AG04449 (cell line): ENCODE measurements at places on chromosomes 5 and 9.

DNA sequence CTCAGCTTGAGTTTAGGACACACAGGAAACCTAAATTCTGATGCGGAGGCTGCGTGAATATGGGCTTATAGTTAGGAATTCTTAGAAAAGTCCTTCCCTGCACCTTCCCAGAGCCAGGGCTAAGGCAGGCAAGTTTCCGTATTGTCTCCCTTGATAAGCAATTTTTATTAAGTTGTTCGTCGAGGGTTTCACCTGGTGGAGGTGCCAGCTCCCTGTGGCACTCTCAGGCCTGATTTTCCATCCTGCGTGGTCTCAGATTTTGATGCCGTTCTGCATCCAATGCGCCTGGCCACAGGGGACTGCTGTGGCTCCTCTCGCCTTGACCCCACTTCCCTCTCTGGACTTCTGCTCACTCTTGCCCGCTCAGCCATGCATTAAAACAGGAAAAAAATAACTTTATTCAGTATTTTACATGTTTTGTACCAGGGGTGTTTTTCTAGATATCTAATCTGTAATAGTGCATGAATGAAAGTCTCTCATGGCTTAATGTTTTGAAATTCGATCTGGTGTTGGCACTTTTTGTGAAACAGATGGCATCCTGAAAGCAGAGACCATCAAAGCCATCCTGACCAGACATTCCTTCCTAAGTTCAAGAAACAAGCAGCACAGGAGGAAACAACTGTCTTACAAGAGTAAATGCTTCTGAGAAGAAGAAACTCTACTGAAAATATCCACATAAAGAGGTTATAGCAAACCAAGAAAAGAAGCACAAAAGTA lies 50.7 kb downstream of the TRIP13 start:
- no peak for DNase-seq

GRCh38 chr9:35114840-35115628 lies 628 bp downstream of the ATOSB start:
- no peak for DNase-seq

- DNase-seq = no peak
These were observed 229.6 kb downstream of the GLIS3 start for GRCh38 chr9:4070266-4070665.

DNA sequence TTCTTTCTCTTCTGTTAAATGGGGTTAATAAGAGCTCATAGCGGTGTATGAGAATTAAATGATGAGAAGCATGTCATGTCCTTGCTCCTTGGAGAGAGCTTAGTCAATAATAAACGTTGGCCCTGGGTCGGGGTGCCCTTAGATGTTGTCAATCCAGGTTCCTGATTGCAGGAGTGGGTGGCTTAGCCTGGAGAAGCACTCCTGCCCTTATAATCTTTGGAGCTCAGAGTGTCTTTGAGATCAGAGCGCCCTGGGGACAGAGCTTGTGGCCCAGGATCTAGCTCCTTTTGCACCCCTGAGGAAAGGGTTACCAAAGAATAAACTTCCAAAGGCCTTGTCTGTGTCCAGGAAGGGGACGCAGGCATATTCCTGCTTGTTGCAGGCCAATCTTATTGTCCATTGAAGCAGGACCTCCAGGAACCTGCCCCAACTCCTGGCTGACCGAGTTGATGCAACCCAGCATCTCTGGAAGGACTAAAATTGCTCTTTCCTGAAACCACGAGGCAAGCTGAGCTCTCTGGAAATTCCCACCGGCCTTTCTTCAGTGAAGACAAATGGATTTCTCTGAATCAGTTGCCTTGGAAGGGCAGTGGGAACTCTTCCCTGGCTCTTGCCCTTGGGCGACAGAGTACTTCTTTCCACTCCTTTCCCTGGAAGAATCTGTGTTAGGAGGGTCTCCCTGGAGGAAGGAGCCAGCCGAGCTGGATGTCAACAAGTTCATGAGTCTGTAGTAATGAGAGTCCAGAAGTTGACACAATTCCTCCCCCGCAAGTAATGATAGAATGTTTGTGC lies 6.4 kb upstream of the AMBP start:
- DNase-seq = no peak

DNA sequence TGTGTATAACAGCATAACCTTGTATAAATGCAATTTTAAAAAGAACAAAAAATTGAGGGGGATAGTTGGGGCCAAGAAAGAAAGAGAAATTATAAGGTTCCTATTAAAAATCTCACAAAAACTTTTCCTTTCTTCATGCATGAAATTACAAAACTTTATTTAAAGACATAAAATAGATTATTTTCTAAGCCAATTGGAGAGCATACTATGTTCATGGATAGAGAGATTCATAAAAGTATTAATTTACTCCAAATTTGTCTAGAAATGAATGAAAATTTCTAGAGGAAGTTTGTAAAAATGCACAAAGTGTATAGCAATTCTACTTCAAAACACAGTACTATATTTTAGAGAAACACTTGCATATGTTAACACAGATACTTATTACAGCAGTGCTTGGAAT lies 200.4 kb downstream of the PCSK1 start:
- DNase-seq = no peak

DNA sequence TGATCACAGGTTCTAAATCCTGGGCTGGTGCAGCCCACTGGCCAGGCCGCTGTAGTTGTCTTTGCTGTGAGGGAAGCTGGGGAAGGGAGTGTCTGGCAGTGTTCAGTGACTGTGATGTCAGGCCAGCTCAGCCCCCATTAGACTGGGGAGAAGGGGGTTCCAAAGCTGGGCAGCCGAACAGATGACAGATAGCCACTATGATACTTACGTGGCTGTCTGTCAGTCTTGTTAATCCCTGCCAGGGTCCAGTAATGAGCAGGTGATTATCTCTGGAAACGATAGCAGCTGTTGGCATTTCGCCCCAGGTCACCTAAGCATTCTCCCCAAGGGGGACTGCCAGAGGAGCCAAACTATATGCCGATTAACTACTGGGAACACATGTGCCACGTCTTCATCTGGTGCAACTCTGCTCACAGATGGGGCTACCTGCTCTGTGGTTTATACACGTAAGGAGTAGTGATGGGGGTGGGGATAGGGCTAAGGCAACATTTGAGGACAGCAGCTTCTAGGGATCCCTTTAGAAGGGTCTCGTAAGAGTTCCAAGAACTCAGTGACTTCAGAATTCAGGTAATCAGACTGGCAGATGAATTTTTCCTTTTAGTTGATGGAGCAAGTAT lies 396.3 kb downstream of the KDM4C start:
- no peak for DNase-seq

DNA sequence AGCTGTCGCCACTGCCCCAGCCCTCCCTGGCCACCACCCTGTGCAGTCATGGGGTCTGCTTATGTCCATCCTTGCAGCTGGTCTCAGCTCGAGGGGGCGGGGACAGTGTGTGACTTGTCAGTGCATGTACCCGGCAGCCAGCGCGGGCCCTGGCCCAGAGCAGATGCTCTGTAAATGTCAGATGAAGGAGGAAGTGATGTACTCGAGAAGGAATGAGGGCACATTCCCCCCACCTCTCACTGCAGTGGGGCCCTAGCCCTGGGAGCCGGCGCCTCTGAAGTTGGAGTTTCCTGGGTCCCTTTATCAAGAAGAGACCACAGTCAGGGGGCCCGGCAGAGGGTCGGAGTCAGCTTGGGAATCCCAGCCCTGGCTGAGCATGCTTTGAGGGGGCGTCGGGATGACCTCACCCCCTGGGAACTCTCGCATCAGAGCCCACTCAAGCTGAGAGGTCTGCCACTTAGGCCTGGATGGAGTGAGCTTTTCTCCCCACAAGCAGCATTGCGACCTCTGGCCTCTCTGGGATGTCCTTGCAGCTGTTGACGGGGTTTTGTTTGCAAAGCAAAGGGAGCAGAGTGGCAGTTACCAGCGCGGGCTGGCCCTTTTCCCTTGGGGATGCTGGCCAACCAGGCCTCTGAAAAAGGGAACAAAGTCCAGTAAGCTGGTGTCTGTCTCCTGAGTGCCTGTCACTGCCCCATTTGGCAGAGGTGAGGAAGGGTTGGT lies 19.0 kb downstream of the NEURL1B start:
- DNase-seq = peak; percentile 59
